Erythroblast (primary cell): ENCODE measurements at places on chromosomes 7 and 10.

- no peak for DNase-seq
These were observed 7.1 kb downstream of the SPOCK2 start for GRCh38 chr10:72081210-72081609.

- no peak for DNase-seq
These were observed 13.7 kb upstream of the SLC18A3 start for GRCh38 chr10:49596493-49596809.

- no peak for DNase-seq
These were observed 757 bp upstream of the NRCAM start for GRCh38 chr7:108456845-108457540.

- DNase-seq = no peak
These were observed 107.5 kb upstream of the WAC start for GRCh38 chr10:28425422-28425821.

- no peak for DNase-seq
These were observed 24.9 kb downstream of the POLR3A start for GRCh38 chr10:78004215-78005026.

DNA sequence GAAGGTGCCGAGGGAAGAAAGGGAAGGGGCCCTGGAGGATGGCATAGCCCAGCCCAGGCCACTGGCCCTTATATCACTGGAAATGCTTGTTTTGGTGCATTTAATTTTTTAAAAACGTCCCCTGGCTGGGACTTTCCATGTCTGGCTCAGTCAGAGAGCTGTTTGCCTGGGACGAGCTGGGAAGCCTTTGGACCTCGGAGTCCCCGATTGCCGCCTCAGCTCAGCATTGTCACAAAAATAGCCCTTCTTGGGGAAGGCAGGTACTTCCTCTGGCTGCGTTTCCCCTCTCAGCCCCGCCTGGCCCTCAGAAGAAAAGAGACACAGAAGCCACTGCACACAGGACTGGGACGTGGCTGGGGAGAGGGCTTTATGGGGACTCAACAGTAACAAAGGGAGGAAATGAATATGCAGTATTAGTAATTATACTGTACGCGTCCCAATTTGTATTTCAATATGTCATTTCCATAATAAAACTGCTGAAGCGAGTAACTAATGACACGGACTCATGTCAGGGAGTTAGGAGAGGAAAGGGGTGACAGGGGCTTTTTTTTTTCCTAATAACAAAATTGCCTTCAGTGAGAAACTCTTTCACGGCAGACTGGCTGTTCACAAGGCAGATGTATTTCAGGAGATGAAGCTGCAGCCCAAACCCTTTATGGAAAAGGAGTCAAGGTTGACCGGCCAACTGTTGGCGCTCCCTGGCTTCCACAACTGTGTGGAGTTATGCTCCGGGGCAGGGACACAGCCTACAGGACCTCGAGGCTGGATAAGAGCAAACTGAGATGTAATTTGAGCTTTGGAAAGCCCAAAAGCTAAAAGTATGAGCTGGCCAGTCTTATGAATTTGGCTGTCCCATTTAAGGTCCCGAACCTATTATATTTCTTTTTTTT lies 31.0 kb upstream of the MXI1 start:
- DNase-seq = no peak
